ENCODE measurements at places on chromosomes 6 and 20. TPM values are rescaled to one million over a fixed set of nuclear protein-coding genes. Genes with fewer than 3 reads are reported as not detected.

GRCh38 chr6:16639684-16640480 is 121.4 kb downstream of the ATXN1 start:
- H3K27ac ChIP-seq = no peak overlapping the region
- DNase-seq = no peak
- no peaks in the 10 kb centered on the region for H3K27me3 ChIP-seq
- peaks cover 22% of the 10 kb centered on the region for H3K4me1 ChIP-seq

- peaks cover 11% of the 10 kb centered on the region for H3K4me1 ChIP-seq
- peaks cover under 1% of the 10 kb centered on the region for H3K36me3 ChIP-seq
- H3K4me3 ChIP-seq = no peak overlapping the region
Observed at GRCh38 chr6:100886076-100886475, 4.9 kb upstream of the ASCC3 start.

- no peaks in the 10 kb centered on the region for H3K4me1 ChIP-seq
- no peak overlapping the region for H3K4me3 ChIP-seq
- no peaks in the 10 kb centered on the region for H3K36me3 ChIP-seq
Observed at GRCh38 chr6:71168233-71168765, 120.3 kb upstream of the OGFRL1 start.

GRCh38 chr6:11473008-11473740 is 64.4 kb upstream of the TMEM170B start:
- no peak overlapping the region for H3K27ac ChIP-seq
- H3K4me1 ChIP-seq = no peaks in the 10 kb centered on the region
- H3K36me3 ChIP-seq = no peaks in the 10 kb centered on the region
- H3K27me3 ChIP-seq = peaks cover 29% of the 10 kb centered on the region
- no peak for DNase-seq
- no peak overlapping the region for H3K4me3 ChIP-seq

The DEFB118 gene
- total RNA-seq = not detected

- H3K4me1 ChIP-seq = peaks cover 34% of the 10 kb centered on the region
- H3K27ac ChIP-seq = no peak overlapping the region
- H3K36me3 ChIP-seq = peaks cover 9% of the 10 kb centered on the region
- no peak overlapping the region for H3K4me3 ChIP-seq
- no peaks in the 10 kb centered on the region for H3K27me3 ChIP-seq
Observed at GRCh38 chr6:137678451-137678850, 184.3 kb upstream of the OLIG3 start.

The SNX9 gene
- total RNA-seq = 9.1 TPM

The PXMP4 gene
- 17.1 TPM for total RNA-seq

- H3K36me3 ChIP-seq = no peaks in the 10 kb centered on the region
- H3K27ac ChIP-seq = no peak overlapping the region
- H3K4me1 ChIP-seq = peaks cover 16% of the 10 kb centered on the region
- H3K4me3 ChIP-seq = no peak overlapping the region
Observed at GRCh38 chr6:3738381-3739131, 13.0 kb downstream of the PXDC1 start.

The SLC32A1 gene
- total RNA-seq = not detected
